ENCODE measurements at places on chromosomes 11 and 22. TPM values are rescaled to one million over a fixed set of nuclear protein-coding genes. Genes with fewer than 3 reads are reported as not detected.

- peak; percentile 58 for DNase-seq
Observed at GRCh38 chr11:122743949-122744348, 88.4 kb downstream of the UBASH3B start.

DNA sequence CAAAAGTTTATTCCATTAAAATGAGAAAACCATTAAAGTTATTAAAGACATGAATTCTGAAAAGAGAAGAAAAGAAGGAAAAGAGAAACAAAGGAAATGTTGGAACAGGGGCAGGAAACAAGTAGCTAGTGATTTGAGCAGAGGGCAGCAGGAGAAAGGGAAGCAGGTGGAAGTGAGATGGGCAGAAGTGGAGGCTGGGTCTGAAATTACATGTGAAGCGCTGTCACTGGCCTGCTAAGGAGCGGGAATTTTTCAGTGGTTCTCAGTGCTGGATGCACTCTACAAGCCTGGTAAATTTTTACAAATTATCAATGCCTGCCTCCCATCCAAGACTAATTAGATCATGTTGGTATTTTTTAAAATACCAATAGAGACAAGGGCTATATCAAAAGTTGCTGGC, 48.4 kb downstream of the NOX4 start:
- DNase-seq: no peak

Gene FGF3
- total RNA-seq: not detected

DNA sequence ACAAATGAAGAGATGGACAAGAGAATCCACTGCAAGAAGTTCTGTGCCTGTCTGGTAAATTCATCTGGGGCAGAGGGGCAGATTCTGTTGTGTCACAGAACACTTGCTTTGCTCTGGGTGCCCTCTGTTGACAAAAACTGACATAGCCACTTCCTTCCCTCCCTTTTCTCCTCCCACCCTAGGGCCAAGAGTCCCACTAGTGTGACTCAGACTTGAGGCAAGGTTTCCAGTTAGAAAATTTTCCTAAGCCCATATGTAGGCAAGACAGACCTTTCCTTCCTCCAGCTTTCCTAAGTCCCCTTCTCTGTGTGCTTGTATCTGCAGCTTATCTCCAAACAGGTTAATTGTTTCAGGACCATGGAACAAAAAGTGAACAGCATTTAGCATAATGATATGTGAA, 106.8 kb downstream of the RBFOX2 start:
- DNase-seq: peak; percentile 68

- DNase-seq: peak; percentile 80
Observed at GRCh38 chr11:69293819-69294505, at the start of gene MYEOV. MYEOV (plus strand) TSS chr11:69294155; CDS start chr11:69295355, 1,200 bp downstream.

Gene OR52N4
- 0.78 TPM for total RNA-seq
